ENCODE measurements at places on chromosomes 3 and 15.

- no peak for DNase-seq
Observed at GRCh38 chr15:26766262-26766661, 6.6 kb downstream of the GABRB3 start.

- DNase-seq: no peak
Observed at GRCh38 chr3:79973482-79973881, 205.7 kb upstream of the ROBO1 start.

DNA sequence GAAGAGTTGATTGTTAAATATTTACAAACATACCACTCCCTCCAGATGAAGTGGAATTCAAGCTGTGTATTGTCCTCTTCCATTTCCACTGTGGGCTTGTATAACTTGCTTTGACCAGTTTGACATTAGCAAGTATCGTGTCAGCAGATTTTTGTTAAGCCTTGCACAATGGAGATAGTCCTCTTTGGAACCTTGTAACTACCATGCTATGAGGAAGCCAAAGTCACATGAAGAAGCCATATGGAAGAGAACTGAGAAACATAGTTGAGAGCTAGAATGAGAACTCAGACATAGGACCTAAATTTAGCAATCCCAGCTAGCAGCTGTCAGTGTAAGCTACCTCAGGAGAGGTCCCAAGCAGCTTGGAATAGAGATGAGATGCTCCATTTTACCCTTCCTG, 889.2 kb downstream of the PDCD6IP start:
- no peak for DNase-seq

DNA sequence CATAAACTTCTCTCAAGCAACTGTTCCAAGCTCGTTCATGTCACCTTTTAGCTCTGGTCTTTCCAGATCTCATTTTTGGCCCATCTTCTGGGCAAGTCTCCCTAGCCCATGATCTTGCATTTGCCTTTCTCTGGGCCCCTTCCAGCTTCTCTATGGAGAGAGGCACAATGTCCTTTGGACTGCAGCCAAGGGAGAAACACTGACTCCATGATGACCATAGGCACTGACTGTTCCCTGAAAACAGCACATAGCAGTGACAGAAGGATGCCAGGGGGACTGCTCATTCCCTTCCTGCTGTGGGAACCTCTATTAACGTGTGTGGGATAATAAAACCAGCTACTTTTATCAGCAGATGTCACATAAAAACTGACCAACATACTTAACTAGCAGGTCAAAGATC, 60.3 kb downstream of the STRIT1 start:
- no peak for DNase-seq

- no peak for DNase-seq
Observed at GRCh38 chr15:35713733-35714132, 167.8 kb upstream of the DPH6 start.

- DNase-seq: no peak
Observed at GRCh38 chr3:185884641-185885040, 53.2 kb downstream of the TRA2B start.

GRCh38 chr3:110362751-110363150, 708.9 kb upstream of the NECTIN3 start:
- DNase-seq: no peak

DNA sequence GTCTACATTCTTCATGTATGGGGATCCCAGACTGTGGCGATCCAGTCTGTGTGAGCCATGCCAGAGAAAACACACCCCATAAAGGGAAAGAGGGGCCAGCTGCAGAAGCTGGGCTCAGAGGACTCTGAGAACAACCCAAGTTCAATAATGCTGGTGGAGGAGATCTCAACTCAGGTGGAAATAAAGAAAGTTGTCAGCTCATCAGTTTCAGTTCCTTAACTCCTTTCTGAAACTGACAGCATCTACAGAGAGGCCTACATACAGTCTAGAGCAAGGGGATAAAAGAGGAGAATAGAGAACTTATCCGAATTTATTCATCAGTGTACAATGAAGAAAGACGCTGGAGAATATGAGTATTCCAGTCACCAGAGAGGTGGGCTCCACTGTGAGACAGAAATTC, 77.0 kb downstream of the NTRK3 start:
- DNase-seq: no peak

DNA sequence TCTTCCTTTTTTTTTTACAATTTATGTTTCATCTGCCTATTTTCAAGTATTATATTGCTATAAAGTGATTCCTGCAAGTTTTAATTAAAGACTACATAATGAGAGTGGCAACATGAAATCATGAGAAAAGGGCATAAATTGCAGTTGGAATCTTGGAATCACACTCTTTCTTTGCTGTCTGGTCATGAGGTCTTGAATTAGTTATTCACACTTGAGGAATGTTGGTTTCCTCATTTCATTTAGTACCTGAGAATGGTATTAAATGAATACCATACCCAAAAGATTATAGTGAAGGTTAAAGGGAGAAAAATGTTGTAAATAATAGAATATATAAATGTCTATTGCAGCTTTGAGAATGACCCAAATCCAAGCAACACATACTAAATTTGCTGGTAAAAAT, 25.8 kb upstream of the CNTN3 start:
- no peak for DNase-seq

- no peak for DNase-seq
Observed at GRCh38 chr3:134852893-134853351, 57.9 kb downstream of the EPHB1 start.

DNA sequence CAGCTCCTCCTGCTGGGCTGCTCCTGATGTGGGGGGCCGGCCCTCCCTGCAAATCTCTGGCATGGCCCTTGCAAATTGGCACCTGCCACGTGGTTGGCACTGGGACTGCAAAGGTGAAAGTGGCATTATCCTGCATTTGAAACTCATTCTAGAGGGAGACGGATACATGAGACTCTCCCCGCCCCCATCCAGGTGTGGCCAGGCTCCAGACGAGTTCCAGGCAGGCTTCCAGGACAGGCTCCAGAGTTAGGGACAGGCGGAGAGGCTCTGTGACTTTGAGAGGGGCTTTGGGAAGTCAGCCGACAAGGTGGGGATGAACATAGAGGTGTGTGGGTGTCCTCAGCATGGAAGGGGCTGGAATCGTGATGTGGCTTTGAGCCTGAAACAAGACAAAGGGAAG, 178.5 kb downstream of the APBA2 start:
- DNase-seq: no peak

DNA sequence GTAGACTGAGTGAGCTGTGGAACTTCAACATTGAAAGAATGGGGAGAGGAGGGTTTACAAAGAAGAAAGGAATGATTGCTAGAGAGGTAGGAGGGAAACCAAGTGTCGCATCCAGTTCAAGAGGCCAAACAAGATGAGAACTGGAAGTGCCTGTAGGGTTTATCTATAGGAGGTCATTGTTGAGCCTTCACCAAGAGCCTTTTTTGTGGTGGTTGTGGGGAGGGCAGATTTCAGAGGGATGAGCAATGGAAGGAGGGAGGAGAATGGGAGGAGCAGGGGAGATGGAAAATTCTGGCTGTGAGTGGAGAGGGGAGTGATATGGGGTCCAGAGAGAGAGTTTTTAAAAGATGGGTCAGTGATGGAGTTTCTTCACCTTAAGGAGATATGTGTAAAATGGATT, 8.5 kb downstream of the PDIA5 start:
- no peak for DNase-seq

DNA sequence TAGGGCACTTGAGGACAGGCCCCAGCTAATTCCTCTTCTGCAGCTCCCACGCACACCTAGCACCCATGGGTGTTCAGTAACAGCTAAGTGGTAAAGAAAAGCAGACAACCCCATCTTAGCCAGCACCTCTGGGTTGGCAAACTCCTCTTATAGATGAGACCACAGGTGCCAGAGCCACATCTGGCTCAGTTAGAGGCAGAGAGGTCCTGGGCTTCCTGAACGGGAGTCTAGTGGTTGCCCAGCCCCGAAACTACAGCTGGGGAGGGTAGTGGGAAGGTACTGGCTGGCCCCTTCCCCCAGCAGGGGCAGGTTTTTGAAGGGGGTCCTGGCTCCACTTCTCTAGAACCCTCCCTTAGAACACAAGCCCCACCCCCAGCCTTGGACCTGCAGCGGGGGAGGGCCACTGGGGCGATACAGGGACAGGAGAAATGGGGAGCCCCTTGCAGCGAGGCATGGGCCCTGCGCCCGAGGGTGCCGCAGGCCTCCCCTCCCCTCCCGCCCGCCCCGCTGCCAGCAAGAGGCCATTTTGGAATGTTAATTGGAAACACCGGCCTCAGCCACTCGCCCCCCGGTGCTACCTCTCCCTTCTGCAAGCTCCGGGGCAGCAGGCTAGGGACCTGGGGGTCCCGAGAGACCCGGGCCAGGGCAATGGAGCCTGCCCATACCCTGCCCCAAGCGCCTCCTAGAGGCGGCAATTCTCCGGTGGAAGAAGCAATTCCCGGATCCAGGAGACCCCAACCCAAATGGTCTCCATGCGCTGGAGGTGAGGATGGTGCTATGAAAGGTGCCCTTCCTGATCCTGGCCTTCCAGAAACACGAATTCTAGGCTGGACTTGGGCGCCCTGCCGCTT, 1.5 kb downstream of the DUSP7 start:
- DNase-seq: no peak
